ENCODE measurements at places on chromosomes 6 and 20.

- no peak for DNase-seq
Observed at GRCh38 chr6:121365536-121366521, 31.5 kb upstream of the TBC1D32 start.

GRCh38 chr6:18340781-18341551, 46.2 kb upstream of the RNF144B start:
- DNase-seq = no peak

DNA sequence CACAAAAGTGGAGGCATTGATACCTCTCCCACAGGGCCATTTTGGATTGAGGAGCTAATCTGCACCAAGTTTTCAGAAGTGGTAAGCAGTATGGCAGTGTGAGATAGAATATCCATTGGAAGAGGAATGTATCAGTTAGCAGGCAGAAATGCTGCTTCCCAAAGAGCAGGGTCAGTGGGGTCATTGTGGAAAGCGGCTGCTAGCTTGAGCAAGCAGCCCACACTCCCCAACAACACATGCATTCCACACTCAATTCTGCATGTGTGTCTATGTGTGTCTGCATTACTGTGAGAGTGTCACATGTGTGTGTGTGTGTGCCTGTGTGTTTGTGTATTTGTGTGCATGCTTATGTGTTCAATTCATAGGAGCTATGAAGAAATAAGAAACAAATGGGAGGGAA, 190.9 kb upstream of the FOXA2 start:
- DNase-seq = no peak

- DNase-seq = no peak
Observed at GRCh38 chr6:159935633-159936032, 33.2 kb upstream of the IGF2R start.

DNA sequence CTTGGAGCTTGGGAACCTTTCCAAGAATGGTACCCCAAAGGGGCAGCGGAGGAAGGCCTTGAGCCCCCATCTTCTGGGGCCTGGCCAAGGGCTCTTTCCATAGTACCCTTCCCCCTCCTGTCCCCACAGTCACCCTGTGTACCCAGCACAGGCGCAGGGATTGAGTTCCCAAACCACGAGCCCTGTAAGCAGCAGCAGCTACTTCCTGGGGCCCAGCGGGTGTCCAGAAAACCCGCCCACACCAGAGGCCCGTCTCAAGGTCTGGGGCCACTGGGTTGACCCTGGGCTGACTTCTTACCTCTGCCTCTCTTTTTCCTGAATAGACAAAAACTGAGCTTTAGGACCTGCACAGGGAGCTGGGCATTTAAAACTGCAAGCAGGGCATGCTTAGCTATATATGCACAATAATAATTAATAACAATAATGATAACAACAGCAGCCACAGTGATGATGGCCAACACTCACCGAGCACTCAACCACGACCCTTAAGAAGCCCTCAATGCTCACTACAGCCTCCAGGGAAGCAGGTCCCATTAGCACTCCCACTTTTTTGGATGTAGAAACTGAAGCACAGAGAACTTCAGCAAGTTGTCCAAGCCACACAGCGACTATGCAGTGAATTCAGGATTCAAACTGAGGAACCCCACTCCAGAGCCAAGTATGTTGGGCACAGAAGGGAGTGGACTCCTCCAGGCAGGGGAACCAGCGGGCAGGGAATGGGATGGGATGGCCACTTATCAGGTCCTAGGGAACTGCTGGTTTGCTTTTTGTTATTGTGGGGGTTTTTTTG, 14.5 kb downstream of the NOL4L start:
- no peak for DNase-seq

DNA sequence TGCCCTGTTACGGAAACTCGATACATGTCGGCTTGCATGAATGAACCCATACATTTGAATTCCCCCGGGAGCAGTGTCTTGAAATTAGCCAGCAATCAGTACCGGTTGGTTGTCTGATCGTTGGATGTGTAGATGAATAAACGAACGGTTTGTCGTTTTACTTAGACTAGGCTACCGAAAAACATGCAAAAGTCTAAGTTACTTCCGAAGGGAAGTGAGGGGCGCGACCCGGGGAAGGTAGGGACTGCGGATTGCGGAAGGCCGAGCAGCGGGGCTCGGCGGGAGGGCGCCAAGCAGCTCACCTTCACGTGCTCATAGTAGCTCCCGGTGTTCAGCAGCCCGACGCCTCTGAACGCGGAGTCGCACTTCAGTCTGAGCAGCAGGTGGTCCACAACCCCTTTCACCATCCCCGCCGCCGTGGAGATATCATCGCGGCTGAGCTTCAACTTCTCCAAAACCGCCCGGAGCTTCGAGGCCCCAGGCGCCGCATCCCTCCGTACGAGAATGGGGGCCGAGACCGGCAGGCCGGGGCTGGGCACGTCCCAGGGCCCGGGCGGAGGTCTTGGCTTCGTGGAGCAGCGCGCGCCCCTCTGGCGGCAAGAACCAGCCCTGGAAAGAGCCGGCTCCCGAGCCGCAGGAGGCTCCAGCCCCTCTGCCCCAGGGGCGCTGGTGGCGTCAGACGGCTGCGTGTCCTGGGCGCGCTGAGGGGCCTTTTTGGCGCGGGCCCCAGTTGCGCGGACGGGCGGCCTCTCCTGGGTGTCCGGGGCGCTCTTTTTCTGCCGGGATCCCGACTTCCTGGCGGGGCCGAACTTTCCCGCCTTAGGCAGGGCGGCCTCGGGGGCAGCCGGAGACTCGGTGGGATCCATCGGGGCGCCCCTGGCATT, 632 bp downstream of the CGAS start:
- DNase-seq = peak; percentile 24

- DNase-seq = no peak
Observed at GRCh38 chr6:2054516-2055067, 190.8 kb downstream of the GMDS start.

GRCh38 chr20:8798505-8798904, 270.4 kb upstream of the PLCB4 start:
- no peak for DNase-seq

DNA sequence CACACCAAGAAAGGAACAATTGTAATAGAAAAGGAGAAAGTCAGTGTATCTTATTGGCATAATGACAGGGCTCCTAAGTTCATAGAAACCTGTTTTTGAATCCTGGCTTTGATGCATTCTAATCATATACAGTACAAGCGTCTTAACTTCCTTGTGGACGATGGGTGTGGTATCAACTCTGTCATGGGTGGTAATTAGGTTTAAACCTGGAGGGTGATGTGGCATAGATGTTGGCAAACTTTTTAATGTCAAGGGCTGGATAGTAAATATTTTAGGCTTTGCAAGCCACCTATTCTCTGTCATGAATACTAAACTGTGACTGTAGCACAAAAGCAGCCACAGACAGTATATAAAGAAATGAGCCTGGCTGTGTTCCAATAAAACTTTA, 138.7 kb upstream of the EDN1 start:
- no peak for DNase-seq

GRCh38 chr6:27795697-27796494, 116.3 kb downstream of the OR2B2 start:
- peak; percentile 20 for DNase-seq

DNA sequence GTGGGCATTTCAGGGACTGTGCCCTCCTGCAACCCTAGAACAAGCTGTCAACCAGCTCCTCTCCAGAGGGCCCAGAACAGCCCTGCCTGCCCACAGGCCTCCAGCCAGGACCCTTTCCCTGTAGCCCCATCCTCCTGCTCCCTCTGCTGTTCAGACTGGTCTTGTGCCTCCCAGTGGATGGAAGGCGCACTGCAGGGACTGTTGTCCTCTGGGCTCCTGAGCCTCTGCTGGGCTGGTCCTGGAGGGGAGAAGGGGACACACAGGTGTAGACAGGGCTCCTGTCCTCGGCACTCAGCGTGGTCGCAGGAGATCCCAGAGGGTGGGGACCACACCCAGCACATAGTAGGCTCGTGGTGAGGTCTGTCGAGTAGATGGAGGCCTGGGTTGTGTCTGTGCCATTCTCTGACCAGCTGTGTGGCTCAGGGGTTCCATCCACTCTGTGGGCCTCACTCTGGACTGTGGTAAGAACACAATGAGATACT, 11.5 kb downstream of the ITPR3 start:
- DNase-seq = peak; percentile 41

DNA sequence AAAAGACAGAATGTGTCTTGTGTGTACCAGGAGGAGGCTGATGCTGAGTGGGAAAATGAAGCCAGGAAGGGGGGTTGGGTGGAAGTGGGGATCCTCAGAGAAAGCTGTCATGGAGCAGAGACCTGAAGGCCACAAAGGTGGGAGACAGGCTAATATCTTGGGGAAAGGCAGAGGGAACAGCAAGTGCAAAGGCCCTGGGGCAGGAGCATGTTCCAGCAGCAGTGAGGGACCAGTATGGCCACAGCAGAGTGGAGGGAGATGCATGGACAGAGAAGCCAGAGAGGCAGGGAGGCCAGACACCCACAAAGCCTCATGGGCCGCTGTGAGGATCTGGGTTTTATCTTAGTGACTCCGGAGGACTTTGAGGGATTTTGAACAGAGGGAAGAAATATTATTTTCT, 254.2 kb upstream of the SULF2 start:
- DNase-seq = no peak

DNA sequence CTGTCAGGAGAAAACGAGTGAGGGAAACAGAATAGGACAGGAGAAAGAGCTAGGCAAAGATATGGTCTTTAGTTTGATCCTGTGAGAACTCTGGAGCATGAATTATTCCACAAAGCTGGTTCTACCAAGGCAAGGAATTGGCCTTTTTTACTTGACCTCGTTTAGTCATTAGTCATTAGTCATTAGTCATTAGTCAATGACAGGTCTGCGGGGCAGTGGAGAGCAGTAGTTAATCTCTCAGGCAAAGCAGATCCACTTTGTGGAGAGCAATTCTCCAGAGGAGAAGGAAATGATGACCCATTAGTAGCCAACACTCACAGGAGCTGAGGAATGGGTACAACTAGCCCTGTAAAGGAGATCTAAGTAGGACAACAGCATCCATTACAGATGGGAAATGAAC, 22.0 kb upstream of the ABCC10 start:
- no peak for DNase-seq

DNA sequence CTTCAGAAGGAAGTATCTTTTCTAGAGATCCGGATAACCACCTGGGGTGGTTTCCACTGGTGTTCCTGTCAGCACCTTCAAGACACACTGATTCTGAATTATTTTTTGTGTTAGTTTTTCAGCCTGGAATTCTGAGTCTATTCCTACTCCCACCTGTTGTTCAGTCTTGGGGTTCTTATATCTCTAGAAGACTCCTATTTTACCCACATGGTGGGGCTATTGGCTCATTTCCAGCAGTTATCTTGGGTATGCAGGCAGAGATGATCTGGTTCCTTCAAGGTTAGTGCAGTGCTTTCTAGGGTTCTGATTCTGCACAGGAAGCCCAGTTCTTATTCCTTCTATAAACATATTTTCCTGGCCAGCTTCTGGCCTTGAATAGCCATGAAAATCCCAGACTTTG, 175.6 kb upstream of the PDE7B start:
- peak; percentile 29 for DNase-seq

GRCh38 chr20:59020938-59021551, 1.8 kb downstream of the TUBB1 start:
- no peak for DNase-seq

- DNase-seq = peak; percentile 33
Observed at GRCh38 chr20:56628873-56629463, at the start of gene TFAP2C. Gene TFAP2C (plus strand): TSS chr20:56629306. CDS start chr20:56629545, 239 bp downstream.

GRCh38 chr6:90415178-90415577, 118.5 kb upstream of the BACH2 start:
- DNase-seq = no peak

DNA sequence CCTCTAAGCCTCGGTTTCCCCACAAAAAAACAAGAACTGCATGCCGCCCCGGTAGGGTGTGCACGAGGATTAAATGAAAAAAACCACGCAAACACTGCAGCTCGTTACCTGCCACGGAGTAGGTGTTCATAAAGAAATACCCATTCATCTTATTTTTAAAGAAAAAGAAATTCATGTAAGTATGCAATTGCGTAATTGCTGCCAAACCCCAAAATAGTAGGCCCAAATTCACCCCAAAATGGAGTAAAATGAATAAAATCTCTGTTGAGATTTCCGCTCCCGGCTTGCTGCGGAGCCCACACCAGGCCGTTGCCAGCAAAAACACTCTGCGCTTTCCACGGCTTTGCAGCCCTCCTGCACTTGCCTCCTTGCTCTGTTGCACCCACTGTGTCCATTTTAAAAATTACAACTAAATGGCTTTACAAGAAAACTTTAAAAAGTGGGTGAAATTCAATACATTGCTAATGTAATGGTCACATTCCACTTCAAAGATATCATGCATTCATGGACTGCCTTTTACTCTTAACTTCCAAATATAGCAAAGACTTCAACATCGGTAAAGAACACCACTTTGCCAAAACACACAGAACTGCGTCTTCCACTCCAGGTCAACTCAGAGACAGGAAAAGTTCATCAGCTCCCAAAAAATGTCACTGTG, 125.0 kb downstream of the ZMYND8 start:
- DNase-seq = no peak

DNA sequence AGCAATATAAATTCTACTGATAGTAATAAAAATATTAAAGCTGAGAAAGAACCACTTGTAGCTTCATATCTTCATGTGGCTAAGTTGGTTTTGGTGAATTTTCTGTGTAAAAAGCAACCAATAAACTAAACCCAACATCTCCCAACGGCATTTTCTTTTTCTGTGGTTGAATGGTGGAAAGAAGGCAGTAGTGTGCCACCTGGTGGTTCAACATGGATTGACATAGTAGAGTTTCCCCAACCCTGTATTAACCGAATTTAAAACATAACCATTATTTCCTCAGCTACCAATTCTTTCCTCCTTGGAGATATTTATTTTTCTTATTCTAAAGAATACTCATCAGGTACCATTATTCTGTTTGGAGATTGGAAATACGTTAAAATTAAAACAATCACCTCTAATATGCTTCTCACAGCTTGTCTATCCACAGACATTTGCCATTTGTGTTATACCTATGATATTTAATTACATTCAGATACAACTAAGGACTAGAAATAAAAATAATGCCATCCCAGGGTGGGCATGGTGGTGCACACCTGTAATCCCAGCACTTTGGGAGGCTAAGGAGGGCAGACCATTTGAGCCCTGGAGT, 117.1 kb upstream of the EEF1E1 start:
- DNase-seq = peak; percentile 10

GRCh38 chr20:2314759-2315439, 19.1 kb downstream of the TGM3 start:
- DNase-seq = no peak

- no peak for DNase-seq
Observed at GRCh38 chr6:105001063-105001462, 44.2 kb downstream of the LIN28B start.

DNA sequence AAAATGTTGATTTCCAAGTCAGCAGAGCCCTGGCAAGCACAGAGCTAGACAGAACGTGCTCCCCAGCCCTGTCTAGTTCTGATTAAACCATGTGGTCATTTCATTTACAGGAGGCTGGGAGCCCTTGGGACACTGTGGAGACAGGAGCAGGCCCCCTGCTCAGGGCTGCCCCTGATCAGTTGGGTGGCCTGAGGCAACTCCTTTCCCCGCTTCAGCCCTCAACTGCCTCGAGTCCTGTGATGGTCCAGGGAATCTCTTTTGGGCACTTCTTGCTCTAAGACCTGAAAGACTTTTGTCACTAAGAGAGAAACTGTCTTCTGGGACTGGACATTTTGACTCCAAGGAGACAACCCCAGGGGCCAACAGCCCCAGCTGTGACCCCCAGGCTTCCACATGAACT, 13.5 kb downstream of the DYNLRB1 start:
- DNase-seq = no peak

Measured in stimulated activated CD4-positive, alpha-beta T cell treated with anti-CD3 and anti-CD28 coated beads, Interleukin-4, amount 100 ng/mL, for 48 hours (primary cell).